ENCODE measurements at places on chromosomes 2 and 18.

DNA sequence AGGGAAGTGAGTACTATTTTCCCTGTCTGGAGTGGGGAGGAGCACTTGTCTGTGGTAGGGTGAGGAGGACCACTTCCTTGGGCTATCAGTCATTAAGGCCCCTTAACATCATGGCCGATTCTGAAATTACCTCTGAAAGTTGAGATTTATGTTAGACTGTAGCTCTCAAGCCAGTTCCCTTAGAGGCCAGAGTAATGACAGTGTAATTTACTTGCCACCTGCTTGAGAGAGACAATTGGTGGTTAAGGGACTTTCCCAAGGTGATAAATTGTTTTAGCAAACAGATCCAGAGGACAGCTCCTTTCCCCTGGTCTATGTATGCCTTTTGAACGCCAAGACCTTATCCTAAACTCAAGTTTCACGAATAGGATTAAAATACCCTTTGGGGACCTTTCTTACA is 56.1 kb downstream of the NEDD4L start:
- no peak for DNase-seq

DNA sequence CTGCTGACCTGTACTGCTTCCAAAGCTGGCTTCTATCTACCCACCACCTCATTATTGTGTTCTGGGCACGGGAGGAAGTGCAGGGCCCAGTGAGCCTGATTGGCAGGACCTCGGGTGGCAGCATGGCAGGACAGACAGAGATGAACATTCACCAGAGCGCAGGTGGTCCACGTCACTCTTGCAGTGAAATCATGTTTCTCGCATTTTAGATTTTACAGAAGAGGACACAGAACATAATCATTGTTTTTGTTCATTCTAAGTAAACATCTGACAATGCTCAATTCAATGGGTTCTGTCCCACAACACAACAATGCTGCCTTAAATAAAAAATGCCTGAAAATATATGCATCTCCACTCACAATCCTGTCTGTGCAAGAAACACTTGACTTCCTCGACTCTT is 11.5 kb upstream of the BIN1 start:
- DNase-seq: peak; percentile 86

DNA sequence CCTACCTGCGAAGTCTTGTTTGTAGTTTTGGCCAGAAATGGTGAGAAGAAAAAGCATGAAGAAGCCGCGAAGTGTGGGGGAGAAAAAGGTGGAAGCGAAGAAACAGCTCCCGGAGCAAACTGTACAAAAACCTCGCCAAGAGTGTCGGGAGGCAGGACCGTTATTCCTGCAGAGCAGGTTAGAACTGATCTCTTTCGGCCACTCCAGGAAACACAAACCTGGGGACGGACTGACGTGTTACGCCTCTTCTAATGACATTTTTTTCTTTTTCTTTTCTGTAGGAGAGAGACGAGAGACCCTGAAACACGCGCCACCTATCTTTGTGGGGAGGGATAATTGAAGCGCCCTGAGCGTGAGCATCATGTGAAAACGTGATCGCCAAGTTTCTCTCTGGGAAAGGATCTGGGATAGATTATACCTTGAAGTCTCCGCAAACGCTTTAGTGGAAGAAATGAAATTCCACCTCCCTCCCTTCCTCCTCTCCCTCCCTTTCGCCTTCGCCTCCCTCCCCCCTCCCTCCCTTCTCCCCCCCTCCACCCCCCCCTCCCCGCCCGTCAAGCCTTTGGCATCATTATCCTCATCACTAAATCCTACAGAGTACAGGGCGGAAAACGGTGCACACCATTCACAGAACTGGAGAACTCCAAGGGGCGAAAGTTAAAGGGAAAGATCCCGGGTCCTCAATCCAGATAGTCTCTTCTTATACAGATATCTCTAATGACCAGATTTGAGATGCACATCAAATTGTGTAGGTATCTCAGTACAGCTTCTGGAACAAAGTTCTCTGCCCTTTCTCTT is at the start of gene ZEB2:
Gene ZEB2 (minus strand): TSS at position 186 of the 798 bp plus-strand sequence. CDS start 2,769 bp downstream, outside the sequence.
- DNase-seq: peak; percentile 81

DNA sequence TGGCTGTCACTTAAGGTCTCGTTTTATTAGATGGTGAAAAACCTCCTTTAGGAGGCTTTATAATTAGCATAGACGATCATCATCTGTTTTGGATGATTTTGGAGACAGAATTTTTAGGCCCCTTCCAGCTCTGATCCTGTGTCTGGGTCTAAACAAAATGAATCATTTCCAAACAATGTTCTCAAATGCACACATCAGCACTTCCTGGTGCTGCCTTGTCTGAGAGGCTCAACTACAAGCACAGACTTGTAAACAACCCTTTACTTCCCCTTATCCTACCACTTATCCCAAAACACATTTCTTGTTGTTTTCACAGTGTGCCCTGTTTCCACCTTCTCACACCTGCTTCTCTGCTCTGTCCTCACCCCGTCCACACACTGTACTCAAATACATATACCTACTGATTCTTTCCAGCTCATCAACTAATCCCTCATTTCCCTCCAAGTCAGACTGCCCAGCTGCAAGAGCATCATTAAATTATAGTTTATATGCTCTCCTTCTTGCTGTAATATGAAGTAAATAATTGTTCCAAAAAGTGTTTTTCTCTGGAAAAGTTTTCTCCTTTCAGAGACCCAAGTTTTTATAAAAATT is 71.2 kb upstream of the COL3A1 start:
- DNase-seq: no peak

GRCh38 chr2:134771313-134771801 is 52.6 kb upstream of the TMEM163 start:
- DNase-seq: no peak

GRCh38 chr2:134173338-134174016 is 80.4 kb upstream of the MGAT5 start:
- DNase-seq: no peak

DNA sequence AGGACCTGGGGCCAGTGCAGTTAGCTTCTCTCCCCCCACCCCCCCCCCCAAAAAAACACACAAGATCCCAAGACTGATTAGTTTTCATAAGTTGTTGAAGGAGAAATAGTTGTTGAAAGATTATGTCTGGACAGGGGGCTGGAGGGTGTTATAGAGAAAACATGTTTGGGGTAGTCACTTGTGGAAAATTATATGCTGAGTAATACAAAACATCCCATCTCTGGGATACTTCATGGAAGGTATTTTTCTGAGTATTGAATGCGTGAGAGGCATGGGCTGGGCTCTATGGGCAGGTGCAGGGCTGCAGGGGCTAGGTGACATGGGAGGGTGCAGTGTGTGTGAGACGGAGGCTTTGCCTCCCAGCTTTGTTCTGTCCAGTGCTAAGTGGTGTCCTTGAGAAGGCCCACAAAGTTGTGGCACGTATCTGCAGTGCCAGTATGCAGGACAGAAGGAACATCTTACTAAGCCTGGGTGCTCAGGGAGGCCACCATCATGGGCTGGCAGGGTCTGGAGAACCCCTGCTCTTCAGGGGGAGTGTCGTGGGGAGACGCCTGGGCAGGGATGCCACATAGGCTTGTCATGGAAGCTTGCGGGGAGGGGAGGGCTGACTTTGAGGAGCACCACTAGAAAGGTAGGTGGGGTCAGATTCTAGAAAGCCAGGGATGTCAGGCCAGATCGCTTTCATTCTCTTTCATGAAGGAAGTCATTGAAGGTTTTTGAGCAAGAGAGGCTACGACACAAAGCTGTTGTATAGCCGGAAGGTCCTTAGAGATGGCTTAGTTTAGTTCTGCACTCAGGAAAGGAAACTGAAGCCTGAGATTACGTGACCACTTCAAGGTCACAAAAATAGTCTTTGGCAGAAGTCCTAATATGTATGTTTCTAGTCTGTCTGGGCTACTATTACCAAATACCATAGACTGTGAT is 232.0 kb downstream of the LDLRAD4 start:
- no peak for DNase-seq

DNA sequence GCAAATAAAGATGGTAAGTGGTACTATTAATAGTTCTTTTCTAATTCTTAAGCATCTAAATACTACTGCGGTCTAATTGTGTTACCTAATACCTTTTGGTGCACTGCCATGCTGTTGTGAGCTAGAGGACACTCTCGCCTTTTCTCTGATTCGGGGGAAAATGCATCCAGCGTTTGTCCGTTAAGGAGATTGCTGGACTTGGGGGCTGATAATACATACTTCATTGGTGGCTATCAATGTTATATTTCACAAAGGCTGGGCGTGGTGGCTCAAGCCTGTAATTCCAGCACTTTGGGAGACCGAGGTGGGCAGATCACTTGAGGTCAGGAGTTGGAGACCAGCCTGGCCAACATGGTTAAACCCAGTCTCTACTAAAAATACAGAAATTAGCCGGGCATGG is 141.7 kb upstream of the TWIST2 start:
- DNase-seq: no peak

- DNase-seq: no peak
Observed at GRCh38 chr18:23316988-23317387, 136.1 kb upstream of the RIOK3 start.

- peak; percentile 78 for DNase-seq
Observed at GRCh38 chr2:147910990-147911473, 66.2 kb downstream of the ACVR2A start.

DNA sequence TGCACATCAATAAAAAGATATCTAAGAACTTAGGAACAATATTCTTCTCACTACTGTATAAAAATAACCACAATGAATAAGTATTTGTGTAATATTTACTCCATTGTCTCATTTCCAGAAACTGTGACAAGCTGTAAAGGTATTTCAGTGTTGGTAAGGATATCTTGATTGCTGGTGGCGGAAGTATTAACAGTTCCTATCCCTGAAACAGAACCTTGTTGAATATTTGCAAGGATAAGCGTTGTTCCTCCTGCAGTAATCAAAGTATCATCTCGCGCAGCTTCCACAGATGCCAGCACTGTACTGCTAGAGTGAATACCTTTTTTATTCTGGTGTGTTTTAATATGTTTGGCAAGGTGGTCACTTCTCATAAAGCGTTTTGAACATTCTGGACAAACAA is 55.3 kb downstream of the SP3 start:
- DNase-seq: no peak

Measured in midbrain (tissue), 1 donor.